ENCODE measurements at places on chromosomes 5 and 9.

- DNase-seq = no peak
Observed at GRCh38 chr5:8829323-8830029, 716.4 kb downstream of the SEMA5A start.

DNA sequence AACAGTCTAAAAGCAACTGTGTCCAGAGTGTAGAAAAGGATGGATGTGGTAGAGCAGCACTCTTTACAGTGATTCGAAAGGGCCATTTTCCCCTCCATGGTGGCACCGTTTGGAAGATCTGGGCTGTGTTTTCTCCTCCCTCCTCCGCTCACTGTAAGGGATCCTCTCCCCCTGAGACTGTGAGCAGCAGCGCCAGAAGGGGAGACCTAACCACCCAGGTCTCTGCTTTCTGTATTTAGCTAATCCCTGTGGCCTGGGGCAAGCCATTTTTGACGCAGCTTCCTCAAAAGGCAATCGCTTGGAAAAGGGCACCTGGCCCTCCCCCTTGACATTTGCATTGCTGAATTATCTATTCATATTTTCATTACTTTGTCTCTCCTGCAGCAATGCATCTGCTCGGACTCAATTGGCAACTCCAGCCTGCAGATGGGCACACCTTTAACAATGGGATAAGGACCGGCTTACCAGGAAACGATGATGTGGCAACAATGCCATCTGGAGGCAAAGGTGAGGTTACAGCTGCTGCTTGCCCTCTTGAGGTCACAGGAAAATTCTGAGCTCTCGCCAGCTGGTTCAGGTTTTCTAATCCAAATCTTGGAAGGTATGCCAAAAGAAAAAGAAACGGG is 244.3 kb upstream of the WWC1 start:
- peak; percentile 55 for DNase-seq

GRCh38 chr5:151097820-151098767 is 17.3 kb upstream of the TNIP1 start:
- no peak for DNase-seq

DNA sequence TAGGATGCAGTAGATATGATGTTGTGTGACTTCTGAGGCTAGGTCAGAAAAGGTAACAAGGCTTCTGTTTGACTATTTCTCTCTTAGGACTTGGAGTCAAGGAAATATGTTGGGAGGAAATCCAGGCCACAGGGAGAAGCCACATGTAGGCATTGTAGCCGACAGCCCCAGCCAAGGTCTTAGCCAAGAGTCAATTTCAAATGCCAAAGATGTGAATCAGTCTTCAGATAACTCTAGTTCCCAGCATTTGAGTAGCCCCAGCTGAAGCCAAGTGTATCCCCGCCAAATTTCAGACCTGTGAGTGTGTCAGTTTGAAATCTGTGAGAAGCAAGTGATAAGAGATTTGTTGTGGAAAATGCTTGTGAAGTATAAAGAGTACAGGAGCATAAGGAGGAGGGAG is 38.1 kb upstream of the ISL1 start:
- no peak for DNase-seq

DNA sequence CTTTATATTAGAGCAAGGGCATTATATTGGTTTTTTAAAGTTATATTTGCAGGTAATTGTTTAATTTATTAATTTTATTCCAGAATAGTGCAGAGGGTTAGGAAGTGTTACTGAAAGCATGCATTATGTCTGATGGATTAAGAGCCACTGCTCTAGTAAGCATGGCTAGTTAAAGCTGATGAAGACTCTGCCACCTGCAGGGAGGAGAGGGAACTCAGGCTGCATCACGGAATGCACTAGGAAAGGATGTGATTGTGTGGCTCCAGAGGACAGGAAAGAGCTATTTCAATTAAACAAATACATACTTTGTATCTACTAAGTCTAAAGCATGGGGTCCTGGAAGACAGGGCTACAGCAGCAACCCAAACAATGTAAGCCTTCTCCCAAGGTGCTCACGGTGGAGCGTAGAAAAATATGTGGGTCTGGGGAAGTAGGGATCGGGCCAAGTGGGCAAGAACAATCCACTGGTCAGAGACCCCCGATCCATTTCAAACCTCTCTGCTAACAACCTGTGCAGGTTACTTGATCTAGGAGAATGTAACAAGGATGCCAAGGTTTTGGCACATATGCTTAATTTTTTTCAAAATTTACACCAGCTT is 15.3 kb upstream of the GRXCR2 start:
- DNase-seq = peak; percentile 43

DNA sequence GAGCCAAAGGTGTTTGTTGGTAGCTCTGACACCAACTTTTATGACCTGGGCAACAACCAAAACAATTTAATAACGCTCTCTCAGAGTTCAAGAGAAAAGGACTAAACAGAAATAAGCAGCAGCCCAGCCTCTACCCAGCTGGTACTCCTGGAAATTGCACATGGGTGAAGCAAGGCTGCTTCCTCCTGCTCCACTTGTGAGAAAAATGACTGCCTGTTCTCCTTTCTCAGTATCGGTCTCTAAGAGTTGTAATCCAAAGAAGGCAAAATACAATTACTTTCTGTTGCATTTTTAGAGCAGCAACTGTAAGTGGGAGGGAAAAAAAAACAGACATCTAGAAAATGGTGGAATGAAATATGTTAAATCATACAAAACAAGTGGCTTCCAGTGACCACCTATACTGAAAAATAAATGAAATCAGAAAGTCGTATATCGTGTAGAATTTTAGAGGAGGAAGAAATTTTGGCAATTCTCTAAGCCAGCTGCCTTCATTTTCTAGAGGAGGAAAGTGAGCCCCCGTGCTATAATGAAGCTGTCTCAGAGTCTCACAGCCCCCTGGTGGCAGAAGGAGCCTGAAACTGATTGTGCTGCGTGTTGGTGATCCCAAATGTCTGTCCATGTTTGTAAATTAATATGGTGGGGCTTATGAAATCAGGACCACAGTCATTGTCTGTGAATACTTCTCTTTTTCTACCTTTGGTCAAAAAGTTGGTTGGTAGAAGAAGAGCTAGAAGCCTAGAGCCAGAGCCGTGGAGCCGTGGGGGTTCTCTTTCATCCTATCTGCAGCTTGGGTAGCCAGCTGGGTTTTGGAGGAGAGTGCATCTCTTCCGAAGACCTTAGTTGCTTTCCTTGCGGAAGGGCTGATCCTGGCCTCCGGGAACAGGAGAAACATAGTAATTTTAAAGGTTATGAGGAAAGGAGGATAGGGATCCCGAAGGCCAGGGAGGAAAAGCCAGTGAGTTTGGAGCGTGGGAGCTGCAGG is 139.9 kb downstream of the PIP5K1B start:
- DNase-seq = peak; percentile 38

GRCh38 chr9:138007918-138008841 is 130.6 kb downstream of the CACNA1B start:
- DNase-seq = no peak

- DNase-seq = no peak
Observed at GRCh38 chr5:87022415-87022814, 245.3 kb upstream of the RASA1 start.

DNA sequence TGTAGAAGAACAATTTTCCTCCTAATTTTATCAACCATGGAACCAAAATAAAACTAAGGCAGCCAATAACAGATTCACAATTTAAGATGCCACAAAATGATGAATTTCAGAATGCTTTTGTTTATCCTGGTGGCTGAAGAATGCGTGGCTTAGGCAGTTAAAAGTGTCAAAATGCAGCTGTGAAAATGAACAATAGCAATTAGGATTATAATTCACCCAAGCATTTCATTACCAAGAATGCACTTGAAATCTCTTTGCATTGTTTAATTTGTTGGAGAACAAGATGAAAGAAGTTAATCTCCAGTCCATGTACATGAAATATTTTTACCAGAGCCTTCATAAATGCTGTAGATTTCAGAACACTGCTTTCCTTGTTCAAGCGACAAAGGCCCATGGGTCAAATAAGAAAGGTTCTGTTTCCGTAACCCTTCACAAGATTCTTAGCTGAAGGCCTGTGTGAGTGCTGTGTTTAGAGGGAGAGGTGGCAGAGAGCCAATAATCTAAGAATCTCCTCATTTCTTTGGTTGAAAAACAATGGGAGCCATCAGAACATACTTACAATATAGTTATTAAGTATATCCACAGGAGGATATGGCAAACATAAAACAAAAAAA is 39.3 kb downstream of the CLINT1 start:
- no peak for DNase-seq

GRCh38 chr9:129333617-129334104 is 155.6 kb upstream of the IER5L start:
- no peak for DNase-seq

Data from HuH-7 (cell line).